Neural progenitor cell (in vitro differentiated cells): ENCODE measurements at places on chromosomes 3 and 15. TPM values are rescaled to one million over a fixed set of nuclear protein-coding genes. Genes with fewer than 3 reads are reported as not detected.

Gene SLC2A2
- total RNA-seq: not detected in 2 replicates

Gene GUCA1C
- total RNA-seq: not detected in 2 replicates

Gene ALDH1A3
- total RNA-seq: 0.74 and 0.80 TPM in 2 replicates

Gene FBXL2
- 13.8 and 18.2 TPM in 2 replicates for total RNA-seq

Gene ABHD17C
- 6.6 and 9.3 TPM in 2 replicates for total RNA-seq

Gene GPR87
- not detected in 2 replicates for total RNA-seq

Gene MRPL3
- total RNA-seq: 148 and 202 TPM in 2 replicates

Gene TNIK
- 3.0 and 5.0 TPM in 2 replicates for total RNA-seq

Gene ZNF660
- total RNA-seq: 14.7 and 26.7 TPM in 2 replicates

Gene FBXO40
- not detected in 2 replicates for total RNA-seq
